ENCODE measurements at places on chromosomes 6 and 20. TPM values are rescaled to one million over a fixed set of nuclear protein-coding genes. Genes with fewer than 3 reads are reported as not detected.

Gene MCM8
- 10.2 TPM for total RNA-seq

- DNase-seq, result no peak
Observed at GRCh38 chr6:117508450-117508971, 26.0 kb downstream of the DCBLD1 start.

- no peak for DNase-seq
Observed at GRCh38 chr20:31538326-31538725, 24.1 kb downstream of the HM13 start.

DNA sequence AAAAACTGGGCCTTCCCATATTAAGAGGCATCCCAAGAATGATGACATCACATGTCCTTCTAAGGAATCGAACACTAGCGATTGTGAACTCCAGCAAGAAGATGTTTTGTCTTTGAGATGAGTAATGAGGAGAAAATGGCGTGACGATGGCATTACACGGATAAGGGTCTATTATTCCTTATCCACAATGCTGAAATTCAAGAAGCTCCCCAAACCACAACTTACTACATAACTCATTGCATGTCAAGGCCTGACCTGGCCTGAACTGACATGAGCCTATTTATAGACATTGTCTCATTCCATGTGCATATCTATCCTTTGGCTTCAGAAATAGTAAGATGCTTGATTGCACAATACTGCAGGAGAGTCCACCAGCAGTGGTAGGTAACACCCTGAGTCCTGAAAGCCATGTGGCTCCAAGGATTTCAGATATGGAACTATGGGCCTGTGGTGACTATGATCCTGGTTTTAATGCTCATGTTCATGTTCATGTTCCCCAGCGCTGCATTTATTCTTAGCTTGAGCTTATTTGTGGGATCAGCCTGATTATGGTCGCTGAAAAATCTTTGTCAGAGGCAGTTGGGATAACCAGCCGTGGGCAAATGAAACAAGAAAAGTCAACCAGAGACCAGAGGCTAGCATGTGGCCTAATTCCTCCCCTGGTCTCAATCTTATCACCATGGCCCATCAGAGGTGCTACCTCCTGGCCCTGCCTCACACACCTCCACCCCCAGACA is 183.2 kb upstream of the JARID2 start:
- no peak for DNase-seq

DNA sequence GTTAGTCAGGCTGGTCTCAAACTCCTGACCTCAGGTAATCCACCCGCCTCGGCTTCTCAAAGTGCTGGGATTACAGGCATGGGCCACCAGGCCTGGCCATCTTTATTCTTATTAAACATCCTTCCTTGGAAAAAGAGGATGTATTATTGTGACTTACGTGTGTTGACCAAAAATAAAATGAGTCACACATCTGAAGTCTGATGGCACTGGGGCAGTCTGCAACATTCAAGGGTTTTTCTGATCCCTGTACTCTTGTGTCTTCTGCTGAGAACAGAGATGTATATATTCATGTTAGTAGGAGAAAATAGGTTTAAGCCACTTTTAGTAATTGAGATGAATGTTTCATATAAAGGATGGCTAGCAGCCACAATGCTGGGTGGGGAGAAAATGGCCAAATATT is 129.9 kb upstream of the RIPOR2 start:
- DNase-seq, result no peak

Gene PTCRA
- total RNA-seq, result not detected

Gene TSPO2
- not detected for total RNA-seq

Gene TMC2
- total RNA-seq, result not detected

DNA sequence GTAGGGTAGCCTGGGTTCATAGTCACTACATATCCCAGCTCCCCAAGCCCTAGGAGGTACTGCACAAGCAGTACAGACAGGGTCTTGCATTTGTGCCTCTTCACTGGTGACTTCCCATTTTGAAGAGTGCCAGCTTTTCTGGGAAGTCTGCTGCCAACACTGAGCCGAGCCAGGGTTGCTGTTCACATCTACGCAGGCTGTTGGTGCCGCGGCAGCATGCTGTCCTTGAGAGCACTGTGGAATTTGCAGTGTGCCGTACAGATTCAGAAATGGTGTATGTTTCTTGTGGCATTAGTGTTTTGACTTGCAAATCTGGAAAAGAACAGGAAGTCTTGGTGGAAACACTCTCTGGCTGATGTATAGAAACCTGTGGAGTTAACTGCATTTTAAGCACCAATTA is 67.5 kb downstream of the JARID2 start:
- no peak for DNase-seq

Gene SPATS1
- total RNA-seq, result not detected

Gene DHX35
- total RNA-seq, result 11.8 TPM

DNA sequence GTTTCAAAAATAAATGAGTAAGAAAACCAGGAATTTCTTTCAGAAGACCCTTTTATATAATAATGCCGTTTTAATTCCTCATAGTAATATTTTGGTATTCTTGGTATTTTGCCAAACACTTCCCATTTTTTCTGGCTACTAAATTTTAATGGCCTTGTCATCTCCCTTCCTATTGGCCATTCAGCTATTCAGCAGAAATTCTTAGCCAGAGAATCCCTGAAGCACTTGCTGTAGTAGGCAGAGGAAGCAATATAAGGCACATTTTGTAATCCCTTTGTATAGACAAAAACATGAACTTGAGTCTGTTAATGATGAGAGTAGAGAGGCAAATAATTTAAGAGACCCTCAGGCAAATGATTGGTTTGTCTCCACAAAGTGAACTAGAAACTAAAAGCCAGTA is 118.4 kb upstream of the LAMP5 start:
- no peak for DNase-seq

Gene ENPP4
- total RNA-seq, result 10.9 TPM

GRCh38 chr6:156857573-156857972 is 80.4 kb downstream of the ARID1B start:
- DNase-seq, result no peak

- DNase-seq, result no peak
Observed at GRCh38 chr6:3394671-3395070, 62.2 kb downstream of the SLC22A23 start.

GRCh38 chr6:147974376-147974775 is 368.3 kb upstream of the SASH1 start:
- DNase-seq, result no peak

Gene DNAH8
- total RNA-seq, result 0.17 TPM

GRCh38 chr6:136716917-136717715 is 75.2 kb downstream of the MAP3K5 start:
- no peak for DNase-seq

GRCh38 chr6:75025371-75025770 is 180.5 kb downstream of the COL12A1 start:
- no peak for DNase-seq

DNA sequence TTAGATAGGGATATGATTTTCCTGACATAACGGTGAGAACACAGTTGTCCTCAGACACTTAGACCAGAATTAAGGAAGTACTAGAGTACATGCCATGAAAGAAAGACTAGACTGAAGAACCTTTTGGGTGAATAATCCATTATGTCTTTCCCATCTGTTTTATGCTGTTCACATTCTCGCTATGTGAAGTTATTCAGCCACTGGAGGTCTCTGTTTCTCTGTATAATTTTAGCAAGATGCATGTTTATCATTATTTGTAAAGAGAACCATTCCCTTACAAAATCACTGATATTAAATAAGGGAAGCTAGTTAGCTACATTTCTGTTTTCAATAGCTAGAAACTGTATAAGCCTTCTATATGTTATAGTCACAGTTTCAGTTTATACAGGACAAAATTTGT is 391.9 kb downstream of the CD109 start:
- no peak for DNase-seq

Gene C4B
- total RNA-seq, result 5.8 TPM

- DNase-seq, result no peak
Observed at GRCh38 chr20:4880051-4880450, 121.3 kb downstream of the SLC23A2 start.

DNA sequence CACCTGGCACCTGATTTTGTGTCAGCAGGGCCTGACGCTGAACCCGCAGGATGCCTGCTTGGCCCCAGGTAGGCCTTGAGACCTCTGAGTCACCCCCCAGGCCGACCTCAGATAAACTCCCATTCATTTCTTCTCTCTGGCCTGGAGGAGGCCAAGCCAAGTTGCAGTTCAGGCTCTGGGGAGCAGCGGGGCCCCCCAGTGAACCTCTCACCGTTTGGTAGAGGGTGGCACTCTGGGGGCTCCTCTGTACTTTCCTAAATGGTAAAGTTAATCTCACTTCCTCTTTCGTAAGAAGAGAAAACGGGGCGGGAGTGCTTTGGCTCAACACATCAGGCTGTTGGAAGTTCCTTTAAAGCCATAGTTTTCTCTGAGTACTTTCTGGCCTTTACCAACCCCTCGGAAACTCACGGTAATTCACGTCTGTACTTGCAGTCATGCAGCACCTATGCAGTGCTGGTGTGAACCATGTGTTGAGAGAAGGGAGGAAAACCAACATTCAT is 2.8 kb downstream of the SIRPA start:
- DNase-seq, result no peak

DNA sequence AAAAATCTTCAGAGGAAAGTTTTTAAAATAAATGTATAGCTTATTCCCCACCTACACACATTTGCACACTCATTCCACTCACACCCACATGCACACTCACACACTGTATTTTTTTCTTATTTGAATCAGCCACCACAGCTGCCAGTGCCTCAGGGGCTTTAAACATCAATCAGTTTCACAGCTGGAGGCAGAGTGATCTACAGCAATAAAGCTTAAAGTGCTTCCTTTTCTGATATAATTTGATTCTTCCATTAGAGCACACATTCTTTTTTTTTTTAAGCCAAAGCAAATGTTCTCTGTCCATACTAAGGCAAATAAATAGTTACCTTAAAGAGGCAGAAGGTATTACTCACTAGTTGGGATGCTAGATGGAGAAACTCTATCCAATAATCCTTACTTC is 498.8 kb upstream of the POU3F2 start:
- DNase-seq, result no peak

- peak; percentile 35 for DNase-seq
Observed at GRCh38 chr20:63536241-63536977, 767 bp downstream of the PTK6 start.

DNA sequence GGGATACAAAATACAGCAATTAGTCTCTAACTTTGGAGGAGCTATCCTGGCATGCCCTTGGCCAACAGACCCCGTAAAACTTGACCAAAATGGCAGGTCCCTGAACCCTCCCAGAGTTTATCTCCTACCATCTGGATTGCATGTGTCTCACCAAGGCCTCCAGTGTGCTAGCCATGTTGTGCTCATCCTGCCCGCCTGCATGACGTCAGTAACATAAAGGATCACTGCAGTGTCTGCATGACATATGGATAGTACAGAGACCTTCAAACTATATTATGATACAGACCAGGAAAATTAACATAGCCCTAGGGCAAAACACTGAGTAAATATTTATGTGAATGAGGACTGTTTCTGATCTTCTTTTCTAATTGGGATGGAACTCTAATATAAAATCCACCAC is 25.3 kb downstream of the CPXM1 start:
- DNase-seq, result no peak

DNA sequence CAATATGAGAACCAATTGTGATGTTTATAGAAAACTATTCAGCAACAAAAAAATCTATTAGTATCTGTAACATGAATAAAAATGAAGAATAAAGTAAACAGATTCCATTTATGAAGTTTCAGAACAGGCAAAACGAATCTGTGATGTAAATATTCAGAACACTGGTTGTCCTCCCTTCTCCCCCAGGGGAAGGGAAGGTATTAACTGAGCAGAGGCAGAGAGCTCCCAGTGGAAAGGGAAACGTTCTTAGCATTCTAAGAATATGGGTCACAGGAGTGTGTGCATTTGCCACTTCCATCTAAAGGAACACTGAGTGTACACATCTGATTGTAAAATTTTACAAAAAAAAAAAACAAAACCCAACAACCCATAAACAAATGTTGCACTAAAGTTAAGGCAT is 23.1 kb downstream of the SPAG4 start:
- DNase-seq, result no peak

Gene ERVFRD-1
- not detected for total RNA-seq

DNA sequence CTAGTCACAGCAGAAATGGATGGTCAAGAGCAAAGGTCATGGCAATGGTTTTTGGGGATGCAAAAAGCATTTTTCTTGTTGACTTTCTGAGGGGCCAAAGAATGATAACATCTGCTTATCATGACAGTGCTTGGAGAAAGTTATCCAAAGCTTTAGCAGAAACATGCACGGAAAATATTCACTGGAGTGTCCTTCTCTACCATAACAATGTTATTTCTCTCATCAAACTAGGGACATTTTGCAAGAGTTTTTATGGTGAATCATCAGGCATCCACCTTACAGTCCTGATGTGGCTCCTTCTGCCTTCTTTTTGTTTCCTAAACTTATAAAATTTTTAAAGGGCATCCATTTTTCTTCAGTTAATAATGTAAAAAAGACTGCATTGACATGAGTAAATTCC is 302.3 kb downstream of the HIVEP2 start:
- DNase-seq, result no peak

GRCh38 chr6:111810294-111811131 is 62.7 kb downstream of the FYN start:
- peak; percentile 42 for DNase-seq

DNA sequence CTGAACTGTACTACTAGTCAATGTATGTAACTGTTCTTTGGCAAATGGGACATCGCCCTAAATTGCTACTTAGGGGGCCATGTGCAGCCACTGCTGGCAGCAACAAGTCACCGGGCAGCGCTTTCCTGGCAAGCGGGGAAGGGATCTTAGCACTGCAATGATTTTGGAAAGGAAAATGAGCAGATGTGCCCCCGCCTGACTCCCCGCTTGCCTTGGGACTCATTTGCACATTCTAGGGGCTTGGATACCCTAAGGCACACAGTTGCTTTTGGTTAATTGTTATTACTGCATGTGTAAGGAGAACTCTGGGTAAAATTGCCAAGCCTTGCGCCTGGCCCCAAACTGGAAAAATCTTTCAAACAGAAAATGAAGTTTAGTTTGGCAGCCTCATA is 32.2 kb downstream of the CD83 start:
- DNase-seq, result no peak

Gene PACSIN1
- total RNA-seq, result 2.3 TPM

- DNase-seq, result no peak
Observed at GRCh38 chr6:104459543-104459942, 400.2 kb downstream of the HACE1 start.

DNA sequence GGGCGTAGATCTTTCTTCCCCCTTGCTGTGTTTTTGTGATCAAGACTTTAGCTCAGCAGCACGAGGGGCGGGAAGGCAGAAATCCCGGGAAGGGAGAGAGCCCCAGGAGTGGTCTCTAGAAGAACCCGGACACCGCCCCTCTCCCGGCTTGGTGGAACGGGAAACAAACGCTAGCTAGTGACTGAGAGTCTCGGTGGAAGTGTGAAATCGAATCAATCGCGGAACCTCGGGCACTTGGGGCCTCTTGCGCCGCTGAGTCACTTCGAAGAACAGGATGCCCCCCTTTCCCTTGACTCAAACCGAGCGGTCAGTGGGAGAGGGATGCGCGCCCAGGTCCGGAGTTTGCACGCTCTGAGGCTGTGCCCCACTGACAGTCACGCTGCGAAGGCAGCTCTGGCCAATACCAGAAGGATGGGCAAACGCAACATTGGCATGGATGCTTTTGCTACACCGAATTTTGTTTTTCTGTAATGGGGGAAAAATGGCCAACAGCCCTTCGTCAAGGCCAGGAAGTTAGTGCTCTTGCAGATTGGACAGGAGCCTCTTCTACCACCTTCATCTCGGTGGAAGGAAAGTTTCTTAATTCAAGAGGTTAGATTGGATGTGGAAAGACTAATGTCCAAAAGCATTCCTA is 1.6 kb upstream of the OLIG3 start:
- DNase-seq, result no peak
